ENCODE measurements at places on chromosomes 3 and 15. TPM values are rescaled to one million over a fixed set of nuclear protein-coding genes. Genes with fewer than 3 reads are reported as not detected.

DNA sequence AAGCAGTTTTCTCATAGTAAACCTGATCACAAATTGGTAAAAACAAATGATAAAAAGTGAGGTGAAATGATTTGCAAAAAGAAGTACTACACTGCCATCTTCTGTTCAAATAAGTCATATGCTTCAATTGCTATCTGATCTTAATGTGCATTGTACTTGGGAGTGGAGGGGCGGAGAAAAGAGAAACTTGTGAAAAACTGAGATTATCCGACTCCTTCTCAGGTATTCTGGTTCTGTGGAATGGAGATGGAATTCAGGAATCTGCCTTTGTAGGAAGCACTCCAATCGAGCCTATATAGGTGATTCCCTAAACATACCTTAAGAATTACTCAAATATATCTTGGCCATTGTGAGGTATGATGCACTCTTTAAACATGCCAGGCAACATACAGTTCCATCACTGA is 180.6 kb downstream of the CHL1 start:
- DNase-seq, result no peak

DNA sequence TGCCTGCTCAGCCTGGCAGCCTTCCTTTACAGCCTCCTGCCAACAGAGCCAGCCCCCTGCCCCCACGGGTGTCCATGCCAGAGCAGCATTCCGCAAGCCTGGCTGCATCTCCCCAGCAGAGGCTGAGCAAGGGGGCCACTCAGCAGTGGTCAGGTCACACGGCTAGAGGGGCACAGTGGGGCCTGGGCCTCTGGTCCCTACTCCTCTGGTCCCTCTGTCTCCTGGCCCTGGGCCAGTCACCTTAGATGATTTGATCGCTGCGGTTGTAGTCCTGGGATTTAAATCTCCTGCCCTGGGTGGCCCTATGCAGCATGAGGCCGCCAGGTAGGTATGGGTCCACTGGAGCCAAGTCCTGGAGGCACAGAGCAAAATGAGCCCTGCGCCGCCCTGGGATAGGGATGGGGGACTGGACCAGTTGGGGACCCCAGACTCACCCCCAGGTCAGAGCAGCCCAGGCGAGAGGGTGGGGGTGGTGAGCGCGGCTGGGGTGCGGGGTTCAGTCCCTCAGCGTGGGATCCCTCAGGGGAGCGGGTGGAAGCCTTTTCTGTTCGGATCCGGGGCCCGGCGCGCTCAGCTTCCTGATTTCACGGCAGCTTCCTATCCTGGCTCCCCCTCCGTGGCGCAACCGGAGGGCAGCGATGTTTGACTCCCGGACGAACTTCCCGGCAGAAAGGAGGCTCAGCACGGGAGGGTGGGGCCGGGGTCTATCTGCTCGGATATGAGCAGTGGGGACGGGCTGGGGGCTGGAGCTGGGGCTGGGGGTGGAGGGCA is at the start of gene ZBTB47:
Gene ZBTB47, plus strand, starts transcription at position 138 of the 771 bp plus-strand sequence. CDS start 4,659 bp downstream, outside the sequence.
- DNase-seq, result no peak

DNA sequence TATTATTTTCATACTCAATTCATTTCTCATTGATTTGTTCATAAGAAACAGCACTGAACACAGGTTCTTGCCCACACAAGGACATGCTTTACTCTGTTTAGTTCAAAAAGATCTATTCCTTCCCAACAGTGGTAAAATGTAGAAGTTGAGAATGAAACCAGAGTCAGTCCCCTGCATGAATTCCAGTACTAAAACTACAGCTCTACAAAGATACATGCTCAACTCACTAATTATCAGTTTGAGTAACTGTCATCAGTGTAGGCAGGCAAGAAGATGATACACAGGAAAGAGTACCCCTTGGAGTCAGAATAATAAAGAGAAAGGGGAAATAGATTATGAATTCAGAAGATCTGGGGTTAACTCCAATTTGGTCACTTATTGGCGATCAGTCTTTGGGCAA is 43.2 kb downstream of the NR2E3 start:
- no peak for DNase-seq

- DNase-seq, result no peak
Observed at GRCh38 chr3:130323503-130323902, 22.0 kb upstream of the COL6A5 start.

- DNase-seq, result no peak
Observed at GRCh38 chr3:106510206-106510605, 641.4 kb upstream of the CBLB start.

- DNase-seq, result no peak
Observed at GRCh38 chr3:46266598-46266997, 24.3 kb downstream of the CCR3 start.

The CD200 gene
- total RNA-seq, result 16.7 TPM

The ANKRD28 gene
- 35.3 TPM for total RNA-seq

All from activated CD8-positive, alpha-beta T cell treated with anti-CD3 and anti-CD28 coated beads for 36 hours (primary cell).